Posterior vena cava (tissue), 2 donors: ENCODE measurements at places on chromosomes 7 and 10. TPM values are rescaled to one million over a fixed set of nuclear protein-coding genes. Genes with fewer than 3 reads are reported as not detected.

GRCh38 chr10:86172301-86172700 lies 194.3 kb downstream of the GRID1 start:
- DNase-seq: no peak

DNA sequence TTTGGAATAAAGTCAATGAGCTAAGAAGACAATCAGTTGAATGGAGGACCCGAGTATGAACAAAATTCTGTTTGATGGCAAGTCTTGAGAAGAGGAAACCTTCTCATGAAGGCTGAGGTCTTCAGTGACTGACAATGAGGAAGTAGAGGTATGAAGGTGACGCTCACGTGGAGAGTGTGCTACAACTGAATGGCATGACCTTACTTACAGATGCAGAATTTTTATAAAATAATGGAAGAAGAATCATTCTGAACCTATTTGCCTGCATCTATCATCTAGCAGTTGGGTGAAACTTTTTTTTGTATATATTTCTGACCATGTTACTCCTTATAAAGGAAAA lies 19.4 kb upstream of the SP4 start:
- DNase-seq: no peak

The TLX1 gene
- total RNA-seq: not detected

The TMEM236 gene
- total RNA-seq: 1.0 TPM

The GLRX3 gene
- 48.6 TPM for total RNA-seq

GRCh38 chr7:42218248-42218647 lies 18.8 kb downstream of the GLI3 start:
- no peak for DNase-seq

DNA sequence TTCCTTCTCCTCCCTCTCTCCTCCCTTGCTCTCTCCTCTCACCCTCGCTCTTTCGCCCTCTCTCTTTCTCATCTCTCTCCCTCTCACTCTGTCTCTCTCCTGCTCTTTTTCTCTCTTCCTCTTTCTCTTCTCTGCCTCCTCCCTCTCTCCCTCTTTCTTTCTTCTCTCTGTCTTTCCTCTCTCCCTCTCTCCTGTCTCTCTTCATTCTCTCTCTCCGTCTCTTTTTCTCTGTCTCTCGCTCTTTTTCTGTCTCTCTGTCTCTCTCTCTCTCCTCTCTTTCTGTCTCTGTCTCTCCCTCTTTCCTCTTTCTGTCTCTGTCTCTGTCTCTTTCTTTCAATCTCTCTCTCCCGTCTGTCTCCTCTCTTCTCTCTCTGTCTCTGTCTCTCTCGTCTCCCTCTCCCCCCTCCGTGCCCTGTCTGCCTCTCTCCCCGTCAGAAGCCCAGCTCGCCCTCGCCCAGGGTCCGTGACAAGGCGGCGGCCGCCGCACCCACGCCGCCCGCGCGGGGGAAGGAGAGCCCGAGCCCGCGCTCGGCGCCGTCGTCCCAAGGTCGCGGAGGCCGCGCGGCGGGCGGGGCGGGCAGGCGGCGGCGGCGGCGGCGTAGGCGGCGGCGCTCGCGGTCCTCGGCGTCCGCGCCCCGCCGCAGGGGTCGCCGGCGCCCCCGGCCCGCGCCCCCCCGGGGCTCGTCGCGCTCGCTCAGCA lies 21.3 kb upstream of the HSPB1 start:
- no peak for DNase-seq

The ADAMTS14 gene
- 0.19 TPM for total RNA-seq

GRCh38 chr7:135372222-135372621 lies 137.7 kb downstream of the CNOT4 start:
- no peak for DNase-seq

GRCh38 chr10:98115031-98115787 lies 19.2 kb upstream of the R3HCC1L start:
- no peak for DNase-seq

The PVRIG gene
- 0.42 TPM for total RNA-seq

- peak; percentile 63 for DNase-seq
These were observed 37.7 kb downstream of the CAMK2B start for GRCh38 chr7:44287488-44288380.

GRCh38 chr7:19202599-19202998 lies 57.4 kb upstream of the FERD3L start:
- no peak for DNase-seq

The CTAGE6 gene
- total RNA-seq: 0.57 TPM

- no peak for DNase-seq
These were observed 167.6 kb downstream of the ZNF365 start for GRCh38 chr10:62541811-62542210.

The MICALL2 gene
- total RNA-seq: 38.5 TPM

DNA sequence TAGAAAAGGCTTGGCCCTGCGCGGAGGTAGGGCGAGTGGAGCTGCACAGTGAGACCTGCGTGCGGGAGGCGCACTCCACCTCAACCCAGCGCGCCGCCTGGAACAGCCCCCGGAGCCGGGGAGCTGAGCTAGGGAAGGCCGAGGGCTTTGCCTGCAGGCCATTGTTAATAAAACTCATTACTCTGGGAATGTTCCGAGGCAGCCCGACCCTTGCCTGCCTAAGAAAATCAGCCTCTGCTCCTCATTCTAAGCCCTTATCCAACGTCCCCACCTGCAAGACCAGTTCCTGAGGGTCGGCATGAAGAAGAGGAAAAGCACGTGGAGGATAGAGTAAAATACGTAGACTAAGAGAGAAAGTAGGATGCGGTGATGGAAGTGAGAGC lies 55.3 kb downstream of the C7orf25 start:
- no peak for DNase-seq

GRCh38 chr7:112162784-112163506 lies 43.3 kb downstream of the DOCK4 start:
- no peak for DNase-seq

GRCh38 chr7:9698375-9698774 lies 1265.0 kb downstream of the NXPH1 start:
- no peak for DNase-seq

GRCh38 chr7:151823566-151824372 lies 53.1 kb downstream of the PRKAG2 start:
- DNase-seq: peak; percentile 18

GRCh38 chr7:108456845-108457540 lies 757 bp upstream of the NRCAM start:
- no peak for DNase-seq

DNA sequence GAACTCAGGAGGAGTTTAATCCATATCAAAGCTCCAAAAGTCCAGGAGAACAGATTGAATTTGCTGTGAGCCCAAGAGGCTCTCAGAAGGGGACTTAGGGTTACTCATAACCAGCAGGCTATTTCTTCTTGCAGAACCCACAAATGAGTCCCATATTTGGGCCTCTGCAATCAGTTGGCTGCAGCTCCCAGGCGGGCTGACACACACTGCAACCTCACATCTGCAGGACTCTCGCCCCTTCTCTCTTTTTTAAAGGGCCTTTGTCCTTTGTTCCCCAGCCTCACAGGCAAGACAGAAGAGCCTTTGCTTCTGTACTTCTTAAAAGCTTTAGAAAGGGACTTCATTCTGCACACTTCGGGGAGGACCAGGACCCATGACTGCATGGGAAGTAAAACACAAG lies 26.7 kb downstream of the CREB3L2 start:
- no peak for DNase-seq
